ENCODE measurements at places on chromosomes 2 and 18. TPM values are rescaled to one million over a fixed set of nuclear protein-coding genes. Genes with fewer than 3 reads are reported as not detected.

Gene SAG
- total RNA-seq, result not detected

Gene CROCC2
- not detected for total RNA-seq

Gene CYP27C1
- not detected for total RNA-seq

Gene EGR4
- not detected for total RNA-seq

Gene LAMA3
- 0.88 TPM for total RNA-seq

Gene CD207
- not detected for total RNA-seq

Gene RMDN2
- 6.3 TPM for total RNA-seq

Gene SERPINB3
- not detected for total RNA-seq

Gene TMEM198
- 1.1 TPM for total RNA-seq

Gene TGFA
- not detected for total RNA-seq

Gene MZT2B
- total RNA-seq, result 97.2 TPM

Gene HOXD9
- total RNA-seq, result 1.7 TPM

Gene ANTXR1
- 170 TPM for total RNA-seq

Gene GALNT5
- total RNA-seq, result 0.22 TPM

Gene SH3RF3
- 11.6 TPM for total RNA-seq

Gene ALLC
- total RNA-seq, result not detected

Gene STPG4
- total RNA-seq, result 1.6 TPM

Gene RRM2
- 2.0 TPM for total RNA-seq

Gene POTEF
- not detected for total RNA-seq

Gene GAL3ST2
- total RNA-seq, result 0.14 TPM

Gene PSME4
- 97.5 TPM for total RNA-seq

Gene CFAP53
- total RNA-seq, result not detected

Gene C2orf80
- total RNA-seq, result not detected

Gene MFF
- 55.5 TPM for total RNA-seq

Gene BOLL
- not detected for total RNA-seq

Gene PER2
- 5.9 TPM for total RNA-seq

Gene RUFY4
- not detected for total RNA-seq

Gene SCYGR6
- total RNA-seq, result not detected

All from placental pericyte (primary cell).